Muscle of back (tissue), 13 donors: ENCODE measurements at places on chromosomes 5 and 9. TPM values are rescaled to one million over a fixed set of nuclear protein-coding genes. Genes with fewer than 3 reads are reported as not detected.

- DNase-seq, result no peak
Observed at GRCh38 chr5:36880761-36881160, 4.2 kb downstream of the NIPBL start.

DNA sequence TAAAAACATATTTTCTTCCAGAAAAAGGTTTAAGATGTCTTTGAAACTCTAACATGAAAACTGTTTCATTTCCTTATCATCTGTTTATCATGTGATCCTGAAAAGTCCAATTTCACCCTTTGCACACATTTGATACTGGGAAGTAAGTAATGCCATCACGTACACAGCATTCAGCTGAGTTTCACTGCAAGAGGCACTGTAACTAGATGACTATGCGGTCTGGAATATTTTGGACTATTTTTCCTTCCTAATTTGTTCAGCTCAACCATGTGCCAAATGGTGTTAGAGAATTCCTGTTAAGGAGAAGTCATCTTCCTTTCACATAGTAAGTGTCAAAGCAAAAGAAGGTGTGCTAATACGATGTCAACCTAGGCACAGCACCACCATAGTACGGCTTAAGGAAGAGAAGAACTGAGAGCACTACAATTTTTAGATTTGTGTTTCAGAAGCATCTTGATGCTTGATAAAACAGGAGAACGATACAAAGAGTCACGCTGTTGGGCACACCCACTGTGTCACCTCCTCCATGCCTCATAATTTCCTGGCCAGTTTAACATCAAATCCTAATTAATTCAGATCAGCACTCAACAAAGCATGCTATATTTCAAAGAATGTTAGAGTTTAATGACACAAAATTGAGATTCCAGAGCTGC, 77.5 kb downstream of the GNAQ start:
- DNase-seq, result no peak

The FABP6 gene
- not detected for polyA plus RNA-seq

The FAM221B gene
- 0.09 TPM for polyA plus RNA-seq

The GPSM1 gene
- 22.5 TPM for polyA plus RNA-seq

GRCh38 chr5:121872856-121873255, 21.2 kb downstream of the FTMT start:
- peak; percentile 6 for DNase-seq

GRCh38 chr9:113573046-113573958, 109.8 kb downstream of the RGS3 start:
- DNase-seq, result no peak

- DNase-seq, result no peak
Observed at GRCh38 chr5:167915237-167915636, 376.2 kb upstream of the WWC1 start.

The PTBP3 gene
- 12.4 TPM for polyA plus RNA-seq

The ZNF883 gene
- 3.3 TPM for polyA plus RNA-seq

DNA sequence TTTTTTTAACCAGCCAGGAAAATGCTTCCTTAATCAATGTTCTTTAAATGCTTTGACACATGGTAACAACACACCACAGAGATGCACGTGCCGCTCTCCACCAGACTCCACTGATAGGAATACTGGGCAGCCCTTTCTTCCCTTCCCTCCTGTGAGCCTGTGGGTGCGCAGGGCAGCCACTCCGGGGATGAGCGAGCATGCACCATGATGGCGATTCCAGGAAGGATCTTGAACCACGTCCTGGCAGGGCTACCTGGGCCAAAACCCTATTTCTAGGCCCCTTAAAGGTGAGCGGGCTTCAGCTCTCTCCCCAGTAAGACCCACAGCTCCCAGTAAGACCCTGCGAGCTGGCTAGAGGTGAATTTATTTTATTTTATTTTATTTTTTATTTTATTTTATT, 128.2 kb downstream of the MVB12B start:
- DNase-seq, result no peak

GRCh38 chr5:97167435-97167834, 15.6 kb downstream of the RIOK2 start:
- no peak for DNase-seq
